ENCODE measurements at places on chromosomes 5 and 9.
A peak's percentile ranks its signal among the peaks of the same experiment; 100 is the strongest.

DNA sequence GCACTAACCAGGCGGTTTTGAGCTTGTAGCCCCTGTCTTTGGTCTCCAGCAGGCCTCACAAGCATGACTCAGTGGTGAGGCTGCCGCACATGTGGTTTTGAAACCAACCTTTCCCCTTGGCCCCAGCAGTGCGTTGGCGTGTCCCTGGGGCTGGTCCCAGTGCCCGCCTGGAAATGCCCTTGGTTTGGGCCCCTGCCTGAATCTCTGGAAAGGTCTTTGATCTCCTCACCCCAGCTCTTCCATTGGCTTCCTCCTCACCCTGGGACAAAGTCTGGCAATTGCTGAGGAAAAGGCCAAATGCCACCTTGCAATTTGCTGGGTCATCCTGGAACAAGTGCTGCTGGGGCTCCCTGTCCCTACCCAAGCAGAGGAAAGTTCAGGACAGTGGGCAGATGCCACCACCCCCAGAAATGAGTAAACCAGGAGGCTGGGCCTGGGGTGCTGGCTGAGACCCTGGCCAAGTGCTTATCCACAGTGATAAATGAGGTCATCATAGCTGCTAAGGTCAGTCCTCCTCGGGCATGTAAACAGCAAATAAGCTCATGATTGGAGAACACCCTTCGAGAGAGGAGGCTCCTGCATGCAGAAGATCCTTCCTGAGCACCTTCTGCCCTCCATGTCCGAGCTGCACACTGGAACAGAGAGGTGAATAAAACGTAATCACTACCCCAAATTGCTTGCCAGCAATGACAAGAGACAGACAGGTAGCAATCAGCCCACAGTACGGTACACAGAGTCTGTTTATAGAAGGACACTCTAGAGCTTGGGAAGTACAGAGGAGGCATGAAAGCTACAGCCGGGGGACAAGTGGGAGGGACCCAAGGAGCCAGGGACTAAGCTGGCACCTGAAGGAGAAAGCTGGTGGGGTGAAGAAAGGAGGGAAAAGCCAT is 98.9 kb upstream of the CPEB4 start:
- no peak for DNase-seq

- no peak for DNase-seq
Observed at GRCh38 chr5:65021527-65022226, 252.9 kb downstream of the CWC27 start.

- no peak for DNase-seq
Observed at GRCh38 chr5:170843870-170844269, 17.9 kb upstream of the RANBP17 start.

DNA sequence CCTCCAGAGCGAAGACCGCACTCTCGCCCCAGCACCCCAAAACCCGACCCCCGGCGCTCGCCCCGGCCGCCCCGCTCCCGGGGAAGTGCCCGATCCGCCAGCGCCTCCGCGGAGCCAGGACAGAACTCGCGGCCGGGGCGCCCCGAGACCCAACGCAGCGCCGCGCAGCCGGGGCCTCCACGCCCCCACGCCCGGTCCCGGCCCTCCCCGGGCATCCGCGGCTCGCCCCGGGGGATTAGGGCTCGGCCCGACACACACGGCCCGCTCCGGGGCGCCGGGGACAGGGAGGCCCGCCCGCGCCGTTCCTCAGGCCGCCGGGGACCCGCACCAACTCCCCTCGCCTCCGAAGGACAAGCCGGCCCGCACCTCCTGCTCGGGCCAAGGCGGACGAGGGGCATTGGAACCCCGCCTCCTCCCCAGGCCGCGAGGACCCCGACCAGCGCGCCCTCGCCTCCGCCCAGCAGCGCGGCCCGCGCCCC is 544 bp downstream of the FNBP1 start:
- DNase-seq = peak; percentile 42

- DNase-seq = no peak
Observed at GRCh38 chr5:56346044-56346710, 113.0 kb upstream of the ANKRD55 start.

DNA sequence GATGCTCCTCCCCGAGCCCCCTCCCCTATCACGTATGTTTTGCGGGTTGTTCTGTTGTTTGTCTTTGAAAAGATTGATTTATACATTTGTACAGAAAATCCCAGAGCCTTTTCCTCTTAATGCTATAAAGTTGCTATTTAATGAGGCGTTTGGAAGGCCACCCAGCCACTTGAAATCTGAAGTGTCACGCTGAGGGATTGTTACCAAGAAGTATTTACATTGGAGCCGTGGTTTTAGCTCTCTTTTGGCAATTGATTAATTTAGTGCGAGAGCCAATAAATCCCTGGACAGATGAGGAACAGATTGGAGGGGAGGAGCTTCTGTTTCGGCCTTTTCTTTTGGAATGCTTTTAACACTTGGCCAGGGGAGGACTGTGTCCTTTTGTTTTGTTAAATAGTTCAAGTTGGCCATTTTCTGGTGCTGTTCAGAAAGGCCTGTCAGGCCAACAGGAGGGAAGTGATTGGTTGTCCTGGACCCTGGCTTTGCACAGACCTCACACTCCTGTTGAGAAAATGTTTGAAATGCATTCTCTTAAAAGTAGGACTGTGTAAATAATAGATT is 250.2 kb downstream of the PDZD2 start:
- no peak for DNase-seq

- peak; percentile 37 for DNase-seq
Observed at GRCh38 chr5:32709750-32710549, 1.2 kb upstream of the NPR3 start.

DNA sequence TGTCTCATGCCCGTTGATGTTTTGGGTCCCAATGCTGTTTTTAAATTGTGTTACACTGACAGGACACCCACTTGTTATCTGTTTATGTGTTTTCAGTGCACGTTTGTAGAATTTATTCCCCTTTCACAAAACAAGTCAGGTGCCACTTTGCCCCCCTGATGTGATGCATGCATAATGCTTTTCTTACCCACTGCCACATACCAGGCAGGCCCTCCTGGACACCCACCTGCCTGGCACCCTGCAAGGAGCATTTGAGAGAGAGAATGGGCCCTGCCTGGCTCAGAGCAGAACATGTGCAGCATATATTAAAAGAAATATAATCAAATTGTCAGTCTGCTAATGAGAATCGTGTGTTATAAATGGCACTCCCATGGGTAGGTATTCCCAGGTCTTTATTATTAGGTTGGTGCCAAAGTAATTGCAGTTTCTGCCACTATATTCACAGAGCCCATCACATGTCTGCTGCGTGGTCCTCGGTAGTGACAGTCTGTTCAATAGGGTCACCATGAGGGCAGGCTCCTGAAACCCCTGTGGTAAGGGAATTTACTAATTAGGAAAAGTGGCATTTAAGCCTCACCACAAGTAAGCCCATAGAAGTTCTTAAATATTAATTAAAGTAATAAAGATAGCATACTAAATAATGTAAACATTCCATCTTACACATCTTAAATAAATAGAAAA is 52.2 kb upstream of the CKMT2 start:
- DNase-seq = no peak

GRCh38 chr5:172870291-172870714 is 36.3 kb downstream of the ERGIC1 start:
- DNase-seq = no peak

DNA sequence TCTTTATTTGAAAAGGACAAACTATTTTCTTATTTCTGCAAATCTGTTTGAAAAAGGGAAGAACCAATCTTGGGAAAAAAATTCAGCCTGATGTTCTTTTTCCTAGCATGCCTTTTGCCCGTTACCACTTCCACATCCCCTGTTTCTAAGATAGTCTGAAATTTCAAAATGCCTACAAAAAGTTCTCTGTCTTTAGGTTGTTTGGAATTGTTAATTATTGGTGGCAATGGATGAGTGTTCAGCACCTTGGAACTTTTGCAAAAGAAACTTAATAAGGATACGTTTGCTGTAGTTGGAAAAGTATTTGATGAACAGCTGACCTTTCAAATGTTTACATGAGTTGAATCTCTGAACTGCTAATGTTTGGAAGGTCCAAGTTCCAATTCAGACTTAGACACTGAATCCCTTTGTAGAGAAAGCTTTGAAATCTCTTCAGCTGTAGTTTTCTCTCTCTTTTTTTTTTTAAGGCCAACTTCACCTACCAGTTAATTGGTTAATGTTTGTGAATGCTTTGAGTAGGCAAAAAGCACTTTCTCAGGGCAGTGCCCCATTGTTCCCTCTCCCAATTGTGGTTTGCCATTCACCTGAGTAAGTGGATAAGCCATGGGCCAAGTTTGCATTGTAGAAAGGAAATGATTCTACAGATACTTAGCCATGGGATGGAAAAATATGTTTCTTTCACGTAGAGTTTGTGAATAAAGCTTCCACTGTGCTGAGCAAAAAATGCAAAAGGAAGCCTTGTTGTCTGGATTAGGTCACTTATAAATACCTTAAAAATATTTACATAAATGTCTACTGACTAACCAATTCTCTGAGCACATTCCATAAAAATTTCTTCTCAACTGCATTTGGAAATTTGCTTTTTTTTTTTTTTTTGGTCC is 156.4 kb upstream of the ELL2 start:
- no peak for DNase-seq

GRCh38 chr5:131587541-131587940 is 47.5 kb downstream of the RAPGEF6 start:
- no peak for DNase-seq

GRCh38 chr5:158626718-158627117 is 473.0 kb downstream of the EBF1 start:
- DNase-seq = no peak

- no peak for DNase-seq
Observed at GRCh38 chr5:119280380-119280779, 75.4 kb upstream of the TNFAIP8 start.
